ENCODE measurements at places on chromosomes 2 and 18.

DNA sequence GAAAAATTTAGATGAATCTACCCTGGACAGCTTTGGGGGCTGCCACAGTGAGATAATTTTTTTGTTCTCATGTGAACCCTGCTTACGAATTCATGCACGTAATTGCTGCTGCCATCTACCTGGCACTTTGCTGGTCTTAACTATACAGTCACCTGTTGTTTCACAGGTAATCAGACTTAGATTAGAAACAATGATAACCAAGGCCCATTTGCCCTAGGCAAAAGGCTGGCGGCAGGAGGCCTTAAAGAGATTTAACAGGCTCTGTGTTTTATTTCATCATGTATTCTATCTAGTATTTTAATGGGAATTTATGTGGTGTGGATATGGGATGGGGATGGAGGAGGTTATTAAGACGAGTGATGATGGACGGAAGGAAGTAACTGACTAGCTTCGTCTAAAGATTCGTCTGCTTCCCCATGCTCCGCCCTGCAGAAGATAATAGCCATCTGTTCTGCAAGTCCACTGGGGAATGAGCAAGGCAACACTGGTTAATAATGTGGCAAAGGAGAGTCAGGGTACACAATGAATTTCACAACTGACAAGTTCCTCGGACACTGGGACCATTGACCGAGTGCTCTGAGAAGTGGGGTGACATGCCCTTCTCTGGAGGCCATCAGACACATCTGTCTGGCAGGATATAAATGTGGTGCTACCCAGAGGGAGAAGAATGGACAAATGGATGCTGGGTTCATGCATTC, 291.8 kb upstream of the TNP1 start:
- DNase-seq: no peak

- no peak for DNase-seq
These were observed 6.7 kb downstream of the LMAN1 start for GRCh38 chr18:59352250-59352855.

DNA sequence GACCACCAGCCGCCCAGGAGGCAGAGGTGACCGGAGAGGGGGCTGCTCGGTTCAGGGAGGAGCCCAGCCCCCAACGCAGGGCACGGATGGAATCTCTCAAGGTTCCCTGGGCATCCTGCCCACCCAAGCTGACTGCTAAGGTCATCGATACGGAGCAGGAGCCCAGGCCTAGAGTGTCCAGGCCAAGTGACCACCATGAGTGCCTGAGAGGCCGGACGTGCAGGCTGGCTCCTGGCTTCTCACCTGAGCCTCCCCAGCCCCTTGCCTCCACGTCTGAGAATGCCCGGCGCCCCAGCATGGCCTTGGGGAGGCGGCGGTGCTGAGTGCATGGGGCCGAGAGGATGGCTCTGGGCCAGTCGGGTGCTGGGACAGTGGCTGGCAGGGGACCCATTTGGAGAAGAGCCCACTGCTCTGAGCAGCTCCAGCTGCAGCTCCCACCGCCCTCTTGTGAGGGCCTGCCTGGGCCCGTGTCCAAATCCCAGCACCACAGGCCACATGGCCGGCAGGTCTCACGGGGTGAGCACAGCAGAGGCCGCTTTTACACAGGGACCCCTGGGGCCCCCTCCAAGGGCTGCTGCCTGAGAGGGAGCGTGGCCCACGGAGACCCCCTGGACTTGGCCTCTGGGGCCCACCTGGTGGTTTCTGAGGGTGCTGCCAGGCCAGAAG, 102.8 kb upstream of the CTDP1 start:
- no peak for DNase-seq

- no peak for DNase-seq
These were observed 56.6 kb downstream of the UBE2E3 start for GRCh38 chr2:181036848-181037603.

- no peak for DNase-seq
These were observed 382.2 kb upstream of the HNRNPA3 start for GRCh38 chr2:176830362-176830761.

DNA sequence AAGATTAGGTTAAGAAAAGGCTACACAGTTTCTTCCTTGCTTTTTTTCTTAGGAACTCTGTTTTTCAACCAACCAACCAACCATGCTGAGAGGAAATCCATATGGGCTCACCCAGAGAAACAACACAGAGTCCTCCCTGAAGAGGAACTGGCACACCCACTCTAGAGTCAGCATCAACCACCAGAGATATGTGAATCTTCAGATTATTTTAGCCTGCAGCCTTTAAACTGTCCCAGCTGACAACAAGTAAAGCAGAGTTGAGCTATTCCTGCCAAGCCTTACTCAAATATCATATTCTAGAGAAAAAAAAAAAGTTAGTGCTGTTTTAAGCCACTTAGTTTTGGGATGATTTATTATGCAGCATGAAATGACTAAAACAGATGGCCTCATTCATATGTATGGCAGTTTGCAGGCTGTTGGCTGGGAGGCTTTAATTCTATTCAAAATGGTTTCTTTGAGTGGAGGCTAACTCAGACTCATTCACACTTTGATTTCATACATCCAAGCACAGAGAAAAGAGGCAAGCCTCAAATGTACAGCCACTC, 1637.7 kb upstream of the LRRTM1 start:
- DNase-seq: no peak

DNA sequence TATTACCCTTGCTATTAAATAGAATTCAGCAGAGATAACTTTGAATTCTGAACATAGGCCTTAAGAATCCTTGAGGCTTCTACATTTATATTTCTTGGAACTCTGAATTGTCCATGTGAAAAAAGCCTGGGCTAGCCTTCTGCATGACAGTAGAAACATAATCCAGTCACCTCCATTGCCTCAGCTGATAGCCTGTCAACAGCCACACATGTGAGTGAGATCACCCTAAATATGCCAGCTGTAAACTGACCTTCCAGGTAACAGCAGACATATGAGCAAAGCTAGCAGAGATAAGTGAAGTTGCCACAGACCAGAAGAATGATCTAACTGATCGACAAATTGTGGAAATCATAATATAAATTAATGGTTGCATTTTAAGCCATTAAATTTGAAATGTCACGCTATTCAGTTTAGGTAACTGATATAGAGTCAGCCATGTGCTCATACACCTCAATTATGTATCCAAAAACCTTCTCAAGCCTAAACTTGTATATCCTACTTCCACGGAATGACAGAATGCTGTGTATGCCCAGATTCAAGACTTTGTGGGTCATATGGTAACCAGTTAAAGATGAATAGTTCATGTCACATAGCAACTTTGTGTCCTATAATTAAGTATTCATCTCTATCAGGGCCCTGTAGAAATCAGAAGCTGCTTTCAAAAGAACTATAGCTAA, 48.1 kb upstream of the SETBP1 start:
- no peak for DNase-seq

DNA sequence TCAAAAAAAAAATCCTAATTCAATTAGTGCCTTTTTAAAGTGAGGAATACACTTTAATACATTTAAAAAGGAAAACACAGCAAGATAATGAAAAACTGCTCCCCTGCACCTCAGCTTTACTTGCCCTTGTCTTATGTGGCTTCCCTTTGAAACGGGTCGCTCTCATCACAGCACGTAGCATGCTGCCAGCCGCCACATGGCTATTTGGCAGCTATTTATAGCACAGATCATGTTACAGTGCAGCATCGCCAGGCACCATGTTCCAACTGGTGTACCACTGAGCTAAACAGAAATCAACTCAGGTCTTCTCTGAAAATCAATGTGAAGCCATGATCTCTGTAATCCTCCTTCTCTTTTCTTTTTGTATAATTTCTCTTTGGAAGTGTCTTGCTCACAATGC, 65.1 kb downstream of the TMEM182 start:
- DNase-seq: no peak

DNA sequence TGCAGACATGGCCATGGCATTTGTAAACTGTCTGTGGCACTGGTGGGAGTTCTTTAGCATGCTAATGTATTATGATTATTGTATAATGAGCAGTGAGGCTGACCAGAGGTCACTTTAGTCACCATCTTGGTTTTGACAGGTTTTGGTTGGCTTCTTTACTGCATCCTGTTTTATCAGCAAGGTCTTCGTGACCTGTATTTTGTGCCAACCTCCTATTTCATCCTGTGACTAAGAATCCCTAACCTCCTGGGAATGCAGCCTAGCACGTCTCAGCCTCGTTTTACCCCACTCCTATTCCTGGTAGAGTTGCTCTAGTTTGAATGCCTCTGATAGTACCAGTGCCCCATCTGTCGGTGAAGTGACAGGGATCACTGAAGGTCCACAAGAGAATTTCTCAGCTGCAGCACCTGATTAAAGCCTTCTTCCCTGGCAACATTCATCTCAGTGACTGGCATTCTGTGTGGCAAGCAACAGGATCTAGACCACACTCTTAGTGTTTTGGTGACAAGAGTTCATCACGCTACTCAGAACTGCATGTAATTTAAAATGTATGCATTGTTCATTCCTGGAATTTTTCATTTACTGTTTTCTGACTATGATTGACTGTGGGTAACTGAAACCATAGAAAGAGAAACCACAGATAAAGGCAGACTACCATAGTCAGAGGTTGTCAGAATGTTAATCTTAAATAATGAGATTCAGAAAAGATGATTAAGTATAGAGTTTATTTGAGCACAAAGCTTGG, 43.0 kb upstream of the GPR39 start:
- no peak for DNase-seq

GRCh38 chr2:222055328-222055727, 243.5 kb downstream of the PAX3 start:
- DNase-seq: no peak

DNA sequence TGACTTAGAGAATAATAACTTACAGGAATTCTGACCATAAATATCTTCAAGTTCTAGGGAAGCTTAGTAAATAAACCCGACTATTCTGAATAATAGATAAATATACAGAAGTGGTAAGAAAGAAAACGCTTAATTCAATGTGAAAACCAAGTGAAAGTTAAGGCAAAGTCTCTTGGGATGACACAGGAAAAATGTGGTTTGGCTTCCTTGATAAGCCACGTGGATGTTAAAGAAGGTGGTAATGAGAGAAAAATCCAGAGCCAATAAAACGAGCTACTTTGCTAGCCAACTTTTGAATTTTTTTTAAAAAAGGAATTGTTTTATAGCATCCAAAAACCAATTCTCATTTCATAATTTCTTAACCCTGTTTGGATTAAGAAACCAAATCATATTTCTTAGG, 166.2 kb upstream of the VRK2 start:
- DNase-seq: no peak

DNA sequence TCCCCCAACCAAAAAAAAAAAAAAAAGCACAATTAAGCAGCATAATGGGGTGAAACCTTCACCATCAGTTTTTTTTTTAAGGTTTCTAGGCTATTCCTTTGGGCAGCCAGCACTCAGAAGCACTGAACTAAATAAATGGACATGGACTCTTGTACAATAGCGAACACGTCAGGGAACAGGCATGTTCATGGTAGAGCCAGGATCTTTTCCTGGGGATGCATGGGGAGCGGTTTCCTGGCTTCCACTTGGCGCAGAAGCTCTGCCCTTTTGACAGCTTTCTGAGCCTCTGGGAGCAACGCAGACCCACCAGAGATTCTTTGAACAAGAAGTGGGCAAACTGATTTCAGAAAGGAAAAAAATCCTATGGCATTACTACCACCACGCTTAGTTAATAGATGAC, 35.0 kb downstream of the ALPK2 start:
- DNase-seq: no peak

GRCh38 chr2:21003572-21004180, 40.2 kb downstream of the APOB start:
- DNase-seq: no peak

- DNase-seq: no peak
These were observed 325.1 kb downstream of the RNF144A start for GRCh38 chr2:7242189-7242867.

- DNase-seq: no peak
These were observed 146.8 kb upstream of the KCNJ3 start for GRCh38 chr2:154551649-154552048.

GRCh38 chr2:217934321-217935131, 68.3 kb downstream of the TNS1 start:
- DNase-seq: no peak

- no peak for DNase-seq
These were observed 110.0 kb downstream of the ZNF516 start for GRCh38 chr18:76384861-76385680.

DNA sequence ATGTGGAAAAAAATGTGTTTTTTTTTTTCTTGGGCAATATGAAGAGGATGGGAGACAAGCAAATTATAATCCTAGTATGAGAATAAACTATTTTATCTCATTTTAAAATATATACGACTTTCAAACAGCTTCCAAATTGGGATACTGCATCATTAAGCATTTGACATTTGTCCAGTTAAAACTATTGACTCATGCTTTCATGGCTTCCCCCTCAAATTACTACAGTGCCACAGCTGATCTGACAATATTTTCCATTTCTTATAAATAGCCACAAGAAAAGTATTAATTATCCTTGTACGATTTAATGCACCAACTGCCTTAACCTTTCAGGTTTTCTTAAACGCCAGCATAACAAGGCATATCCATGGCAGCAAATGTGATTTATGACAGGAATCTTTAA, 1134.8 kb upstream of the ZEB2 start:
- no peak for DNase-seq

DNA sequence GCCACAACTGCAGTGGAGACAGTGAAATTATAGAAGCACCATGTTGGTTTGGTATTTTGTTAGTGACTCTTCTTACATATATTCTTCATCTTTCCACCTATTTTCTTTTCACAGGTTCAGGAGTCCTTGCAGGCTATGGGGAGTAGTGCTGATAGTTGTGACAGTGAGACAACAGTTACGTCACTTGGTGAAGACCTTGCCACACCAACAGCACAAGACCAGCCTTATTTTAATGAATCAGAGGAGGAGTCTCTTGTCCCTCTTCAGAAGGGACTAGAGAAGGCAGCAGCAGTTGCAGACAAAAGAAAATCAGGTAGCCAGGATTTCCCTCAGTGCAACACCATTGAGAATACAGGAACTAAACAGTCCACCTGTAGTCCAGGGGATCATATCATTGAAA, 23.6 kb downstream of the ITPRID2 start:
- DNase-seq: no peak

DNA sequence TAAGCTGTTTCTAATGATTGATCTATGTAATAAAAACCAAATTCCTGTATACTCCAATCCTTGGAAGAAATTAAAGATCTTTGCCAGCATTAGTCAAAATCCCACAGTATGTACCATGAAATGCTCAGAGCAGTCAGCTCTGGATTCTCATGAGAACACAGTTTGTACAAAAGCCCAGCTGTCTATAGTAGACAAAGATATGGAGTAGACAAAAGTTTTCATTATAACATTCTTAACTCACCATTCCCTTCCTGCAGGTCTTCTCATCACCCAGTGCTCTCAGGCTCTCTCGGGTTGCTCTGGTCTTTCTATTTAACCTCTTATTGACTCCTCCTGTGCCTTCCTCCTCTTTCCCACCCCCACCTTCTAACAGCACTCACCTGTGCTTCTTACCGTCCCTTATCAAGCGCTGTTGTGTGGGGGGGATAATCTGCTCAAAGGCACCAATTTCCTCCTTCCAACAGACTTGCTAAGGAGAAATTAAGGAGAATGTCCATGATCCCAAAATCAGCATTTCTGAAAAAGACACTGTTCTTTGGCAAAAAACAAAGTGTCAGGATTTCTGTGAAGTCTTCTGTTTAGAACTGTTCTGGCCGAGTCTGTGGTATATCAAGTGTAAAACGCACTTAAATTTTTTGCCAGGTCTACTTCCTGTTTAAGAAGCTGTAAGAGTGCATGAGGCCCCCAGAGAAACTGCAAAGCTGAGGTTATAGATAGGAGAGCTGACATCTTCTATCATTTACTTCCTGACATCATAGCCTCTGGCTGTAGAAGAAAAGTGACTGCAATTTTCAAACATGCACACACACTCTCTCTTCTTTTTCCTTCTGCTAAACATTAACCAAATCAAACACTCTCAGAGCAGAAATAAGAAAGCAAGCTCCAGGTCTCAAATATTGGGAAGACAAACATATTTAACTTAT, 144.1 kb downstream of the EVA1A start:
- DNase-seq: no peak

- no peak for DNase-seq
These were observed 21.9 kb downstream of the PPP3R1 start for GRCh38 chr2:68230241-68231060.

Measured in stimulated activated naive B cell treated with anti-CD40 and anti-IgM and Interleukin-4, amounts not matched to agents 10 μg/mL and 1 μg/mL and 100 μg/mL, for 72 hours (primary cell).